ENCODE measurements at places on chromosomes 16 and 17. TPM values are rescaled to one million over a fixed set of nuclear protein-coding genes. Genes with fewer than 3 reads are reported as not detected.

The CDH5 gene
- total RNA-seq: not detected

The CCL8 gene
- total RNA-seq: 0.12 TPM

The MEIOC gene
- total RNA-seq: under 0.01 TPM

The PYY gene
- total RNA-seq: not detected

The LPO gene
- total RNA-seq: not detected

The WRAP53 gene
- 3.8 TPM for total RNA-seq

The CEP20 gene
- total RNA-seq: 45.9 TPM

The LITAFD gene
- not detected for total RNA-seq

The ARHGAP44 gene
- total RNA-seq: 1.6 TPM

The FA2H gene
- total RNA-seq: not detected

The STXBP4 gene
- 18.7 TPM for total RNA-seq

The GLIS2 gene
- 6.0 TPM for total RNA-seq

The NPIPA1 gene
- total RNA-seq: 51.0 TPM

The HLF gene
- 1.3 TPM for total RNA-seq

The LDAF1 gene
- total RNA-seq: 55.0 TPM

The OR1F1 gene
- not detected for total RNA-seq

The C1QTNF8 gene
- not detected for total RNA-seq

The KRTAP4-9 gene
- total RNA-seq: not detected

The MT1F gene
- 0.16 TPM for total RNA-seq

The C17orf67 gene
- 1.1 TPM for total RNA-seq

The HAP1 gene
- total RNA-seq: under 0.01 TPM

The MTSS2 gene
- total RNA-seq: 278 TPM

The OR1G1 gene
- not detected for total RNA-seq

The CDYL2 gene
- total RNA-seq: 13.0 TPM

The MFSD6L gene
- total RNA-seq: not detected

The TEX19 gene
- not detected for total RNA-seq

The CIITA gene
- 4.9 TPM for total RNA-seq

The FMNL1 gene
- total RNA-seq: 14.8 TPM
